ENCODE measurements at places on chromosomes 12 and 14.
A peak's percentile ranks its signal among the peaks of the same experiment; 100 is the strongest.

DNA sequence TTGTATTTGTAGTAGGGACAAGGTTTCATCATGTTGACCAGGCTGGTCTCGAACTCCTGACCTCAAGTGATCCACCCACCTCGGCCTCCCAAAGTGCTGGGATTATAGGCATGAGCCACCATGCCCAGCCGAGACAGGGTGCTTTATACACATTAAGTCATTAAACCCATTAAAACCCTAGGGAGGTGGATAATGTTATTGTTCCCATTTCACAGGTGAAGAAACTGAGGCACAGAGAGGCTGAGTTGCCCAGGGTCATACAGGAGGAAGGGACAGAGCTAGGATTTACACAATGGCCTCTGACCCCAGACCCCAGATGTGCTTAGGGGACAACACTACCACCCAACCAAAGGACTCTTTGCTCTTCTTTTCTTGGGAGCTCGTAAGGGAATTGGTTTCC, 51.0 kb upstream of the RIN3 start:
- DNase-seq = no peak

GRCh38 chr14:69041783-69042182, 62.7 kb upstream of the ACTN1 start:
- DNase-seq = no peak

DNA sequence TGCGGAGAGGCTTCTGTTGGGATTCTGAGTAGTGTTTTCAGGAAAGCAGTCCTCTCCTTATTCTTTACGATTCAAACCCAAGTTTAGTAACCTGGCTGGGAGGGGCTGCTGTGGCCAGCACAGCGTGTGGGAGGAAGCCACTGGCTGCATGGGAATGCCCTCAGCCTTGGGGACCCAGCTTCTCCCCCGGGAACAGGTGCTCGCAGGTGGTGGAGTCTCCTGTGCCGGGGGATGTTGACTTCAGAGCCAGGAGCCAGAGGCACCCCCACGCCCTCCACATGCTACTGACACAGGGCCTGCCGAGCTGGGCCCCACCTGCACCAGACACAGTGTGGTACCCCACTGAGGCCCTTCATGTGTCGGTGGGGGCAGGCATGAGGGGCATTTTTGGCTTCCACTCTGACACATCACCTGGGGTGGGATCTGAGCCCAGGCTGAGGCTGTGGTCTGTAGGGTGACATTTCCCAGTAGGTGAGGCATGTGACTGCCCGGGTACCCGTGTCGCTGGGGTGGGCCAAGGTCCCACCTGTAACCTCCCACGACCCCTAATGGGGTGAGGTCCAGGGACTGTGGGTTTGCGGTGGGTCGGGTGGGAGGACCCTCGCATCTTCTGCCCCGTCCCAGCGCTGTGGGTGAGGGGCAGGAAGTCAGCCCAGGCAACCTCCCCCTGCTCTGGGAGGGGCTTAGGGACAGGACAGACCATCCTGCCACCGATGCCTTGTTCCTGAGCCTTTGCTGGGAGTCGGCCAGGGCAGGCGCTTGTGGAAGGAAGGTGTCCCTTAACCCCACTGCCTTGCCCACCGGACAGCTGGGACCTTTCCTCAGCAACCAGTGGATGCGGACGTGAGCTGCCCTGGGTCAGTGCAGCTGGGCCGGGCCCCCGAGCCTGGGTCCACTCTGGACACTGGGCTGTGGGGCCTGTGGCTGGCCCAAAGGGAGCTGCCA, 26.5 kb downstream of the MTA1 start:
- DNase-seq = no peak

DNA sequence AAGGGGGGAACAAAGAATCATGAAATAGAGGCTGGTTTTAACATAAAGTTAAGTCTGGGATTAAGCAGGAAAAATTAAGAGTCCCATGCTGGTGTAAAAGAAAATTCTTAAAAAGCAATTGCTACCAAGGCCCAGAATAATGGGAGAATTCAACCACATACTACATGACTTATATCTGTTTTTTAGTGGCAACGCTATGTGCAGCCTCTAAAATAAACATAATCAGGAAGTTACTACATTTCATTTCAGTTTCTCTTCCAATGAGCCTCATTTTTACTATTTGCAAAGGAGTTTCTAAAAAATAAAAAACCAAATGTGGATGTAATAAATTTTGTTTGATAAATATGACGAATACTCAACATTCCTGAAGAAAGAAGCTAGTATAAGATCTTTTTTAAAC, 58.1 kb downstream of the CPNE8 start:
- no peak for DNase-seq

DNA sequence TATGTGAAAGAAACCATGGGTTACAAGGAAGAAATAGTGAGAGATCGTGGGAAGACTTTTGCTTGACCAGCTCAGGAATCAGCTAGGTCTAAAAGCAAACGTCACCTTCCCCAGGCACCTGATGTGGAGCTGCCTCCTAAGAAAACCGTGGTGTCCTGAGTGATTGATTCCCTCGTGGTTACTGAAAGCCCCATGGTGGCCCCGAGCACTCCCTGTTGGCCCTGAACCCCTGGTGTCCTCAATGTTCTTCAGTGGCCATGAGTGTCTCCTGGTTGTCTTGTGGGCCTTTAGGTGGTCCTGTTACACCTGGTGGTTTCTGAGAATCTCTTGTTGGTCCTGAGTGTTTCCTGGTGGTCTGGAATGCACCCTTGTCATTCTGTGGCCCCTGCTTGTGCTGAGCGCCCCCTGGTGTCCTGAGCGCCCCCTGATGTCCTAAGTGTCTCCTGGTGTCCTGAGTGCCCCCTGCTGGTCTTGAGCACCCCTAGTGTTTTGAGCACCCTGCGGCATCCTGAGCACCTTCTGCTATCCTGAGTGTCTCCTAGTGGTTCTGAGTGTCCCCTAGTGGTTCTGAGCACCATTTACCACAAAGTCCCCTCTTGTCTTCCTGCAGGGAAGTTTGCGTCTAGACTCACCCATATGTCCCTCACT, 518.7 kb downstream of the TMEM121 start:
- DNase-seq = peak; percentile 13

DNA sequence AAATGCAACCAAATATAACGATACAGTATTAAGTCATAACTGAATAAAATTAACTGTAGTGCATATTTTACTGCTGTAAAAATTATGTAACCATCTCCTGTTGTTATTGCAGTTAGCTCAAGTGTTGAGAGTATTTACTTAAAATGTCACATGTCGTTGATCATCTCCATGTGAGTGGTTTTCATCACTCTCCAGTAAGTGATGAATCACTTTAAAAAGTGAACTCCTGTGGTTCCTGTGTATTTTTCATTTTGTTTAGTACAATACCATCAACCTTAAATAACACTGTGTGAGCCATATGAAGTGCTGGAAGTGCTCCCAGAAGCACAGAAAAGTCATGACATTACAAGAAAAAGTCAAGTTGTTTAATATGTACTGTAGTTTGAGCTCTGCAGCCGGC, 104.7 kb upstream of the SLCO1B1 start:
- no peak for DNase-seq

- no peak for DNase-seq
These were observed 36.2 kb downstream of the ANAPC7 start for GRCh38 chr12:110367181-110367864.

DNA sequence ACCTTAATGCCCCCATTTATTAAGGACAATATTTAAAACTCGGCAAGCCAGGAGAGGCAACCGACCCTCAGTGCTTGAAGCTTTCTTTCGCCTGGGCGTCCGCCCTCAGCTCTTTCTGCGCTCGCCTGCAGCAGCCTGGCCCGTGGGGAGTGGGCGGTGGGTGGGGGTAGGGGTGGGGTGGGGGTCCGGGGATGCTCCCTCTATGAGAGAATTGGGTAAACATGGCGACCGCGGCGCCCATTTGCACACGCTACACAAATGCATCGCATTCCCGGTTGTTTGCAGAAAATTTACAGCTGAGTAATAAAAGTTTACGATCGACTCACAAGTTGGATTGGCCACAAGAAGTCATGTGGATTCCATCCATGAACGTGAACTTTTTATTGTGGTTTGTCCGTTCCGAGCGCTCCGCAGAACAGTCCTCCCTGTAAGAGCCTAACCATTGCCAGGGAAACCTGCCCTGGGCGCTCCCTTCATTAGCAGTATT, 7.7 kb downstream of the HOXC8 start:
- DNase-seq = no peak

DNA sequence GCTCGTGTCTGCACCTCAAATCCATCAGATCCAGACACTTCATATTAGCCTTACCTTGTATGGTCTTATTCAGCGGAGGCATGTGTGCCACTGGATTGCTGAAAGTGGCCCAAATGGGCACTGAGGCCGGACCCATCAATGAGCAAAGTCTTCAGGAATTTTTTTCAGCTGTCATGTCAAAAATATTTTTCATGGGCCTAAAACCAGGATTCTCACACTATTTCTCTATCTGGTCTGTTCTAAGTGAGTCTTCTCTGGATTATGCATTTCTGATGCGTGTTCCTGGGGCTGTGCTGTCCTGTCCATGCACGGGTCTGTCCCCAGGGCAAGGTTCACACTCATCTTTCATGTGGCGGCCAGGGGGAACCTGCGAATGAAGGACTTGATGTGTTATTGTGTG, 94.6 kb downstream of the KCNA5 start:
- no peak for DNase-seq

DNA sequence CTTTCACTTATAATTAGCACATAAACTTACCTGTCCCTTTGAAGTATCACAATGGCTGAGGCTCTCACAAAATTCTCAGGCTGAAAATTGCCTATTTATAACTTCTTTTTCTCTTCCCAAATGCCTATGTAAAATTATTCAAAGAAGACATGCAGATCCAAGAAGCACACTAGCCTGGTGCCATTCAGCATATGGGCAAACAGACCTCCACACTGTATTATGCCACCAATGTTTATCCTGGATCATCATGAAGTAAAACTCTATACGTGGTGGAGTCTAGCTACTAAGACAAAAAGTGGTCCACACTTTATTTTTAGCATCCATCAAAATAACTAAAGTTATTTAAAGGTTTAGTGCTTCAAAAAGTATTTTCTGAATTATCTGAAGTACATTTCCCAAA, 15.8 kb downstream of the TC2N start:
- no peak for DNase-seq

DNA sequence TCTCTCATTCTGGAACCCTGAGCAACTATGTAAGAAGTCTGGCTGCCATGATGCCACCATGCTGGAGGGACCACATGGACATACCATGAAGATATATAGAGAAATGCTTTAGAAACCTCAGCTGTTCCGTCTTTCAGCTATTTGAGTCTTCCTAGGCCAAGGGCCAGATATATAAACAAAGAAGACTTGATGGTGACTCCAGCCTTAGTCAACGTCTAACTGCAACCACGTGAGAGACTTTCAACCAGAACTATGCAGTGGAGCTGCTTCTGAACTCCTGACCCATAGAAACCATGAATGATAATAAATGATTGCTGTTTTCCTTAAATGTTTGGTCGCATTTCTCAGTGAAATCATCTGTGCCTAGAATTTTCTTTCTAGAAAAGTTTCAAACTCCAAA, 20.0 kb upstream of the KITLG start:
- DNase-seq = no peak

- DNase-seq = no peak
These were observed 5.4 kb downstream of the FOS start for GRCh38 chr14:75283833-75284563.
